ENCODE measurements at places on chromosomes 16 and 17.

GRCh38 chr17:73371285-73371684, 59.5 kb upstream of the CDC42EP4 start:
- H3K4me1 ChIP-seq = no peaks in the 10 kb centered on the region
- H3K27ac ChIP-seq = no peak overlapping the region
- DNase-seq = no peak
- no peaks in the 10 kb centered on the region for H3K36me3 ChIP-seq

DNA sequence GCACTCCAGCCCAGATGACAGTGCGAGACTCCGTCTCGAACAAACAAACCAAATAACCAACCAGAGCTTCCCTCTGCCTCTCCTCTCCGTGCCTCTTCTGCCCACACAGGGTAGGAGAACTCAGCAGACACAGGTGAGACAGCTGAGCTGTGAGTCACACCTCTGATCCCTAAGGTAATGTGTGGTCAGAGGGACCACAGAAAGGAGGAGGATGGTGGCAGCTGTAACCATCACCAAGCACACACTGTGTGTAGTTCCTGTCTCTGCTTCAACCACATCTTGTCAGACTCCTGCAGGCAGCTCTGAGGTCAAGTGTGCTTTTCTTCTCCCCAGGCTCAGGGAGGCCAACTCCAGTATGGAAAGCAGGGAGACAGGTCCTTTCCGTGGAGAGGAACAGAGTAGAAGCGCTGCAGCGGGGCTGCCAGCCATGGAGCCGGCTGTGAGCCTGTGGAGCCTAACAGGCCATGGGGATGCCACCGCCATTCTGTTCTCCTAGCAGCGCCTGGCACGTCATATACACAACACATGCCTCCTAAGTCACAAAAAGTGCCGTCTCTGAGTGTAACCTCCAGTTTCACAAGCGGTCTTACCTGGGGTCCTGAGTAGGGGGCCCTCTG, 7.1 kb downstream of the NUDT16L1 start:
- H3K36me3 ChIP-seq = peaks cover 27% of the 10 kb centered on the region
- H3K4me3 ChIP-seq = no peak overlapping the region
- H3K4me1 ChIP-seq = peaks cover 3% of the 10 kb centered on the region
- no peak overlapping the region for H3K27ac ChIP-seq
- DNase-seq = no peak
- no peaks in the 10 kb centered on the region for H3K27me3 ChIP-seq

DNA sequence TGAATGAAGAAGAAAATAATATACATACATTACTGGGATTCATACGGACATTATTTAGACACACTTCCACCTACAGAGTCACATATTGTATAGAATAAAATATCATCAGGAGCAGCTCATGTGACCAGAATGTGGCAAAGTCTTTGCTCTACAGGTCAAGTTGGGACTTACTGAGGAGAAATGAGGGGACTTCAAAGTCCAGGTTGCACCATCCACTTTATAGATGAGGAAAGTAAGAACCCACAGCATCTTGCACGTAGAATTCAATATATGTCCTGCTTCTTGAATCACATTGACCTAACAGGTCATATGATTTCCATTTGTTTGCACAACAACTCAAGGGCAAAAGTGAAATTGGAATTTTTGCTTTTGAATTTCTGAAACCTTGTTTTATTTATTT, 524.3 kb downstream of the WWOX start:
- no peak for DNase-seq
- no peaks in the 10 kb centered on the region for H3K27me3 ChIP-seq
- no peak overlapping the region for H3K4me3 ChIP-seq
- peaks cover 3% of the 10 kb centered on the region for H3K36me3 ChIP-seq
- no peak overlapping the region for H3K27ac ChIP-seq

DNA sequence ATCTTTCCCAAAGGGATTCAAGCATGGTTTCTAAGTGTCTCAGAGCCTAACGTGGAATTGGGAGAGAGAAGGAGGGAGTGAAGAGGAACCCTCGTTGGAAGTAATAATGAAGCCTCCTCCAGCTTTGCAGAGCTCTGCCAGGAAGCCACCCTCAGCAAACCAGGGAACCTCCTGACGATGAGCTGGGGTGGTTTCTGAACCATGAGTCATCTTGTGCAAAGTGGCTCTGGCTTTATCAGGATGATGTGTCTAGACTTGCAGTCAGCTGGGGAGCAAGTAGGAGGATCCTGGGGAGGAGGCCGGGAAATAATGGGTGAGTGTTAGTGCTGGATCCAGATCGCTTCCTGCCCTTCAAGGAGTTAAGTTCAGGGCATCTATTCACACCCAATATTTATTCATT, 191.7 kb upstream of the RBFOX1 start:
- H3K27ac ChIP-seq = no peak overlapping the region
- DNase-seq = no peak
- H3K4me3 ChIP-seq = no peak overlapping the region
- no peaks in the 10 kb centered on the region for H3K27me3 ChIP-seq
- no peaks in the 10 kb centered on the region for H3K36me3 ChIP-seq
- no peaks in the 10 kb centered on the region for H3K4me1 ChIP-seq

DNA sequence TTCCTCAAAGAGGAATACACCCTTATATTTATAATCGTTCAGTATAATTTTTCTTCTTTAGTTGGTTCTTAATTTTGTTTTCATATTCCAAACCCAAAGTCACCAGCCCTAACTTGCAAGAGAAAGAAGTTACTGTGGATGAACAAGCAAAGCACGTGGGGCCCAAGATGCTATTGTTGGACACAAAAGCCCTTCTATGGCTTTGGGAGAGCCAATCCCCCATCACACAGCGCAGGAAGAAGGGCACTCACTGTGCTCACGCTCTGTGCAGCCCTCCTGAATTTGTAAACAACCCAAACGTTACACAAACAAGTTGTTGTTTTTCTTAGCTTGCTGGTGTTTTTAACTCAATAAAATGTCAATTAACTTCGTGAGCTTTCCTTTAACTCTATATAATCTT, 22.5 kb downstream of the SPPL2C start:
- H3K4me3 ChIP-seq = no peak overlapping the region
- DNase-seq = no peak
- peaks cover 13% of the 10 kb centered on the region for H3K4me1 ChIP-seq
- H3K27me3 ChIP-seq = peaks cover 18% of the 10 kb centered on the region

- no peak overlapping the region for H3K4me3 ChIP-seq
- H3K36me3 ChIP-seq = no peaks in the 10 kb centered on the region
- peaks cover 6% of the 10 kb centered on the region for H3K27me3 ChIP-seq
- H3K27ac ChIP-seq = no peak overlapping the region
- DNase-seq = no peak
Measured at GRCh38 chr16:86362155-86362849, 148.0 kb upstream of the FOXF1 start.

DNA sequence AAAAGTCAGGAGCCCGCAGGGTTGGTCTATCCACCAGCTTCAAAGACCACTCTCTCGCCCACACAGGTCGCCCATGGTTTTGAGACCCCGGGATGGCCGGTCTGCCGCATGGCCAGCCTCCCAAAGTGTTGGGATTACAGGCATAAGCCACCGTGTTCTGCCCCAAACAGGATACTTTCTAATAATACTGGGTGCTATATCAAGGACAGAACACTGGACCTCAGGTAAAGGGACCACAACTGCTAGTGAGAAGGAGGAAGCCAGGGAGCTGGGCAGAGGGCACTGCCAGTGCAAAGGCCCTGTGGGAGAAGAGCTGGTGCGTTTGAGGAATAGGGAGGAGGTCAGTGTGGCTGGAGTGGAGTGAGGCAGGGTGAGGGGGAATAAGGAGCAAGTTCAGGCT, 34.1 kb downstream of the IL21R start:
- H3K27ac ChIP-seq = no peak overlapping the region
- H3K4me3 ChIP-seq = no peak overlapping the region
- no peaks in the 10 kb centered on the region for H3K27me3 ChIP-seq
- H3K4me1 ChIP-seq = peaks cover 7% of the 10 kb centered on the region

DNA sequence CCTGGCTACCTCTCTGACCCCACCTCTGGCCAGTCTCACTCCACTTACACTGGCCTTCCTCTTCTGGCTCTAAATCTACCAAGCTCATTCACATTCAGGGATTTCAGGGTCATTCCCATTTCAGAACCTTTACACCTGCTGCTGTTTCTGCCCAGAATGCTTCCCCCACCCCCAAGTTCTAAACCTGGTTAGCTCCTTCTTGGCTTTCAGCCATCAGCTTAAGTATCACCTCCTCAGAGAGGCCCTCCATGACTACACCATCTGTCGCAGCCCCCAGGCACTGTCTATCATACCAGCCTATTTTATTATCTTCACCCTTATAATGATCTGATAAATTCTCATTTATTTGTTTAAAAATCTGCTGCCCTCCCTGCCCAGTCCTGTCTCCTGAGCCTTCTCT, 23.3 kb upstream of the NGFR start:
- H3K4me3 ChIP-seq = no peak overlapping the region
- H3K27ac ChIP-seq = no peak overlapping the region
- no peaks in the 10 kb centered on the region for H3K36me3 ChIP-seq
- DNase-seq = no peak
- no peaks in the 10 kb centered on the region for H3K4me1 ChIP-seq

DNA sequence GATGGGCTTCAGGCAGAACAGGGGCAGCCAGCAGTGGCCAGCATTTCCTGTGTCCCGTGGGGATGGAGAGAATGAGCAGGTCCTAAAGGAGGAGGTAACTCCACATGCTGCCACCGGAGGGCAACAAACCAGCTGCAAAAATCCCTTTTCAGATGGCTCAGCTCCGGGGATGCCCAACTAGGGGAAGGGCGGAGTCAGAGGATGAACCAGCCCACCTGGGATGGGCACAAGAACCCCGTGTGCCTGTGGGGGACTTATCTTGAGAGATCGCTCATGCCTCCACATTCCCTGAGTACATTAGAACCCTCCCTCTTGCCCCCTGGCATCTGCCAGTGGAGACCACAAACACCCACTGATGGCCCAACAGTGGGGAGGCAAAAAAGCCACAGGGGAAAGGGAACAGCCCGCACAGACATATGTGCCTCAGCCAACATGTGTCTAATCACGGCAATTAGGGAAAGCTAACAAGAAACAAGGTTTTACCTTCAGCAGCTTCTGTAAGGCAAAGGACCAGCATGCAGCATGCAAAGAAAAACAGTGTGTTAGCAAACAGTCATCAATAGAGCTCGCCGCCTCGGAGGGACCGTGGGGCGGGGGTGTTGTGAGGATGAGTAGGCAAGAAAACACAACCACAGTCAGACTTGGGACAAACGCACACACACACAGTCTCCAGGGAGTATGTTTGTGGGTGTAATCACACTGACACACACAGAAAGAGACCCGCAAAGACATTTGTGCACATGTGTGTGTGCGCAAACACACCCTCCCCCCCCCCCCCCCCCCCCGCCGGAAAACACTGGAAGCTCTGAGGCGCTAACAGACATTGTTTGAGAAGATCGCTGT, 64.0 kb downstream of the MYO18A start:
- H3K4me1 ChIP-seq = peaks cover 3% of the 10 kb centered on the region
- peaks cover 44% of the 10 kb centered on the region for H3K36me3 ChIP-seq
- DNase-seq = peak; percentile 26
- H3K27me3 ChIP-seq = no peaks in the 10 kb centered on the region

- H3K27me3 ChIP-seq = peaks cover 2% of the 10 kb centered on the region
- H3K27ac ChIP-seq = no peak overlapping the region
- H3K36me3 ChIP-seq = no peaks in the 10 kb centered on the region
- no peak overlapping the region for H3K4me3 ChIP-seq
Measured at GRCh38 chr16:72142476-72142875, 29.5 kb downstream of the PMFBP1 start.

DNA sequence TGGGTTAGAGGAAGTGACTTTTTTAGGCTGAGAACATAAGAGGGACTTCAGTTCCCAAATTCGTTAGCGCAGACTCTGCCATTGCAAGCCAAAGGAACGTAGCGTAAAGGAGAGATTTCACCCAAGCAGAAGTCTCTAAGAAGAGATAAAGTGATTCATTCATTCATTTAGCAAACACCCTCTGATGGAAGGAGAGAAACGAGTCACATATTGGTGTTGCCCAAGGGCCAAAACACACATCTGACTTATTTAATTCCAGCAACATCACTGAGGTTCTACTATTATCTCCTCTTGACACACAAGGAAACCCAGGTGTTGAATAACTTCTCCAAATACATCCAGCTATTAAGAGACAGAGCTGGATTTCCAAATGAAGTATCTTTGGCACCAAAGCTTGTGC, 85.7 kb upstream of the CACNG3 start:
- no peak overlapping the region for H3K27ac ChIP-seq
- no peaks in the 10 kb centered on the region for H3K27me3 ChIP-seq
- H3K4me1 ChIP-seq = peaks cover 2% of the 10 kb centered on the region
